ENCODE measurements at places on chromosomes 4 and X.

- DNase-seq, result no peak
These were observed 170.6 kb upstream of the FAM9B start for GRCh38 chrX:9204560-9204959.

- DNase-seq, result no peak
These were observed 67.0 kb upstream of the CXCL13 start for GRCh38 chr4:77538574-77539157.

DNA sequence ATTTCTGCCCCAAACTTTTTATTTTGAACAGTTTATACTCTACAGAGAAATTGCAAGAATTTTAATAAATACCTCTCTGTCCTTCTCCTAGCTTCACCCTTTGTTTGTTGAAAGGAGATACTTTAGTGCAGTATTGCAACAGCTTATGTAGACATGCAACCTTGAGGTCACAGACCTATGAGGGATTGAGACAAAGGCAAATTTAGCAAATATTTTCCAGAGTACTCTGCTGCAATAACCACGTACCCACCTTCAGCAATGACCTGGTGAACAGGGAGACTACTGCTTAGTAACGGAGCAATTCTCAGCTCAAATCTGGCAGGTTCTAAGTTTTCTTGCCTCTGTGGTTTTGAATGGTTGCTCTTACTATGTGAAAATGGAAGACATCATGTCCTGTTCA, 13.2 kb downstream of the FGA start:
- DNase-seq, result no peak

DNA sequence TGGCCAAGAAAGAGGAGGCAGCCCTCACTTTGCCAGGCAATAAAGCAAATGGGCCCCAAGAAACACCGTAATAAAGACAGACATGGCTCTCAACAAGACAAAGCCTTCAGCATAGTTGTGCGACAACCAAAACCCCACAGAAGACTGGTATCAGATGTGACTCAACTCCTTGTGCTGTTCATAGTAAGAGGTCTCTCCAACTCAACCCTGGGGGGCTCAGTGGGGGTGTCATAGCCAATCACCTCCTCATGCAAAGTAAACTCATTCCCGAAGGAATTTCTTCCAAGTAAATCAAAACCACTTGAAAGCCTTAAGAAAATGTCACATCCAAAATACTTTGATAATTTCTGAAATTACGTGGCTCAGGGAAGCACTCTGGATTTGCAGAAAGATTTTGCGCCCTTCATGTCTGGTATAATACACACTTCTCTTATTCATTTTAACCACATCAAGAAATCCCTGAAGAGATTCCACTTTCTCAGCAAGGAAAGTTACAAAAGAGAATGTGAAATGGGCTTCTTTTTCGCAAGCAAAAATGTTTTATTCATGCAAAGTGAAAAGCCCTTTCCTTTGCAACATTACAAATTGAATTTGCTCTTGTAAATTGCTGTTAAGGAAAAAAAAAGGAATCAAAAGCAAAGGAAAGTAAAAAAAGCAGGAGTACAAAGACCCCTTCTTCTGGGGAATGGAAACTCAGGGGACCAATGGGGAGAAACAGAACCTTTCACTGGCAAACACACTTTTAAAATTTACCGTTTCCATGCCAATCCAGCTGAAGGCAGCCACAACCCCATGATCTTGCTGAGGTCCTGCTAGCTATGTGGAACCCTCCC, 137.4 kb downstream of the NSUN7 start:
- no peak for DNase-seq

GRCh38 chrX:8684201-8684965, 47.6 kb downstream of the ANOS1 start:
- DNase-seq, result no peak

DNA sequence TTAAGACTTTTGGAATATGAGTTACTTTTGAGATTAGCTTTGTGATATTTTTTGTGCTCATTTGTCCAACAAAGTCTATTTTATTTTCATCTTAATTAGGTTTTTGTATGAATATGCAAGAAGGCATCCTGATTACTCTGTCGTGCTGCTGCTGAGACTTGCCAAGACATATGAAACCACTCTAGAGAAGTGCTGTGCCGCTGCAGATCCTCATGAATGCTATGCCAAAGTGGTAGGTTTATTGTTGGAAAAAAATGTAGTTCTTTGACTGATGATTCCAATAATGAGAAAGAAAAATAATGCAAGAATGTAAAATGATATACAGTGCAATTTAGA, 10.8 kb downstream of the ALB start:
- DNase-seq, result no peak

DNA sequence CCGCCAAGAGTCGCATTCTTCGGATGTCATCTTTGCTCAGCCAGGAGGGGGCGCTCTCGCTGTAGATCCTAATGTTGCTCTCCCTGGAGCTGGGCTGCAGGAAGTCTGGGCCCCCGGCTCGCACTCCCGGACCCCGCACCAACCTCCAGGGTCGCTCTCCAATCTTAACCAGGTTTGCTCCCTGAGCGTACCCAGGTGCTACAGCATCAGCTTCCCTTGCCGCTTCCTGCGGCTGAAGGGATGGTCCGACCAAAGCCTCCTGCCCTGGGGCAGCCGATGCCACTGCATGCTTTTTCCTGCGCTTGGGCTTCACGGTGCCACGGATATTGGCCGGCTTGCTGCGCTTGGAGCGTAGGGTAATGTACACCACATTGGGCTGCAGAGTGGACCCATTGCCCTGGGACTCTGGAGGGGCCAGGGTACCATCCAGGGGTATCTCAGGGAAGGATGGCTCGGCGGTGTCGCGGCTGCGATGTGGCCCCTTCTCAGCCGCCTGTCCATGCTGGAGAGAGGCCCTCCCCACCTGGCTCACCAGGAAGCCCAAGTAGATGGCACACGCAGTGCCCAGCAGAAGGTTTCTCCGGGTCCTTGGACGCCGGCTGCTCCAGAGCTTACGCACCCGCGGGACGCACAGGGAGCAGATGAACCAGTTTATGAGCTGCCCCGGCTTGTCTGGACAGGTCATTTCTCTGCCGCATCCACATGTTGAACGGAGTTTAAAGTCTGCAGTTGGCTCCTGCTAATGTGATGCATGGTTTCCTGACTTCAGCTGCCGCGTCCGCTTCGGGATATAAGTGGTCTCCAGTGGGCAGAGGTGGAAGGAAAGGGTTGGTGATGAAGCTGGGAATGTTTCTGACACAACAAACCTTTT, 1.9 kb downstream of the GASK1B start:
- DNase-seq, result no peak

- peak; percentile 28 for DNase-seq
These were observed 840 bp upstream of the CLCN3 start for GRCh38 chr4:169619518-169619957.

DNA sequence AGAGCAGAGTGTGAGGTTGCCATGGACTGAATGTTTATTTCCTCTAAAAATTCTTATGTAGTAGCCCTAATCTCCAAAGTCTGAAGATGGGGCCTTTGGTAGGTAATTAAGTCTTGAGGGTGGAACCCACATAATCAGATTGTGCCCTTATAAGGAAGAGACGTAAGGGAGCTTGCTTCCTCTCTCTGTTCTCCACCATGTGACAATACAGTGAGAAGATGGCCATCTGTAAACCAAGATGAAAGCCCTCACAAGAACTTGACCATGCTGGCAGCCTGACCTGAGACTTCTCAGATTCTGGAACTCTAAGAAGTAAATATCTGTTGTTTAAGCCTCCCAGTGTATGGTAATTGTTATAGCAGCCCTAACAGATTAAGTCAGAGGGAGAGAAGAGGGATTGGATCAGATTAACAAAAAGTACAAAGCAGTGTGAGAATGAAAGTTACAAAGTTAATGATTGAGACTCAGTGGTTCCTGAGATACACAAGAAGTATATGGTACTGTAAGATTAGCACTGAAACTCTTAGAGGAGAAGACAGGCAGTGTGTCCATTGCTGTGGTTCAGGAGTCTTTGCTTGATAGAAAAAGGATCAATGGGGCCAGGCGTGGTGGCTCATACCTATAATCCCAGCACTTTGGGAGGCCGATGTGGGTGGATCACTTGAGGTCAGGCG, 82.5 kb upstream of the GC start:
- DNase-seq, result no peak

Measured in stimulated activated CD8-positive, alpha-beta memory T cell treated with anti-CD3 and anti-CD28 coated beads, Interleukin-2, amount 100 ng/mL, for 1 hour (primary cell).